ENCODE measurements at places on chromosomes 3 and 15. TPM values are rescaled to one million over a fixed set of nuclear protein-coding genes. Genes with fewer than 3 reads are reported as not detected.

DNA sequence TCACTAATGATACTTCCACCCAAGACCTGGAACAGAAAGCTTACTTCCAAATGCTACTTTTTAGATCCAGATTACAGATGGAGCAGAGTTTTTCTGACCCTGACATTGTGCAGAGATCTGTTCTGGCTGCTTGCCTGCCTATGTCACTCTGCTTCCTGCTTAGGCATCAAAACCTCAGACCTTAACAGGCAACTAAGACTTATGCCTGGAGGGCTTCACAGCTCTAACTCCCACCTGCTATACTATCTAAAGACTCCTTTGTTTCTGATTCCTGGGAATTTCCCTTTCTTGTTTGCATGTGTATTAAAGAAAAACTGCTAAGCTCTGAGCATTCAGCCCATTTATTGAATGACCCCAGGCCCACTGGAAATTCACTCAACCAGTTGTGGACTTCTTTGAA is 157.4 kb upstream of the NPHP3 start:
- peak; percentile 4 for DNase-seq

GRCh38 chr3:114879059-114880031 is 267.7 kb downstream of the ZBTB20 start:
- DNase-seq: peak; percentile 28

Gene NMNAT3
- total RNA-seq: 3.8 TPM

Gene ACKR4
- 0.17 TPM for total RNA-seq

- no peak for DNase-seq
Measured at GRCh38 chr3:189779166-189779565, 148.0 kb downstream of the TP63 start.

Gene GP9
- total RNA-seq: not detected

Gene ASB14
- not detected for total RNA-seq

Measured in mammary epithelial cell (primary cell).